IPS-NIHi11 (cell line): ENCODE measurements at places on chromosomes 3 and 15.

DNA sequence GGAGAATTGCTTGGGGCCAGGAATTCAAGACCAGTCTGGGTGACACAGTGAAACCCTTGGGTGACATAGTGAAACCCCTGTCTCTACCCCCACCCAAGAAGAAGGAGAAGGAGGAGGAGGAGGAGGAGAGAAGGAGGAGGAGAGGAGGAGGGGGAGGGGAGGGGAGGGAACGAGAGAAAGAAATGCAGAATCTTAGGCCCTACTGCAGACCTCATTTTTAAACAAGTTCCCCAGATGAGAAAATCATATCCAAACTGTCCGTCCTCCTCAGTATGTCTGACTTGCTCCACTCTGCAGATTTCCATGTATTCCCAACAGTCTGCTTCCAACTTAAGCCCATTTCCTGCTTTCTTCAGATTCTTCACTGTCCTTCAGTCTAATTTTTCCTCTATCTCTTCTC, 63.9 kb upstream of the NUDT16 start:
- no peak for DNase-seq

DNA sequence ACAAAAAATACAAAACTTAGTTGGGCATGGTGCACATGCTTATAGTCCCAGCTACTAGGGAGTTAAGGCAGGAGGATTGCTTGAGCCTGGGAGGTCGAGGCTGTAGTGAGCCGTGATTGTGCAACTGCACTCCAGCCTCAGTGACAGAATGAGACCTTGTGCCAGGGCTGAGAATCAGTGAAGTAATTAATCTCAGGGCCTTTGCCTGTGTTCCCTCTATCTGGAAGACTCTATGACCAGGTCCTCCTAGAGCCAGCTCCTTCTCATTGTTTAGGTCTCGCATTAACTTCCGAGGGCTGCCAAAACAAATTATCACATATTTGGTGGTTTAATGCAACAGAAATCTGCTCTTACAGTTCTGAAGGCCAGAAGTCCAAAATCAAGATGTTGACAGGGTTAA, 41.4 kb upstream of the FLNB start:
- DNase-seq, result no peak

GRCh38 chr15:67880651-67881182, 40.9 kb upstream of the RNU6-1 start:
- DNase-seq, result no peak

- DNase-seq, result no peak
Measured at GRCh38 chr15:51277101-51277500, 61.3 kb downstream of the CYP19A1 start.

GRCh38 chr3:168615493-168616020, 519.8 kb upstream of the GOLIM4 start:
- no peak for DNase-seq

DNA sequence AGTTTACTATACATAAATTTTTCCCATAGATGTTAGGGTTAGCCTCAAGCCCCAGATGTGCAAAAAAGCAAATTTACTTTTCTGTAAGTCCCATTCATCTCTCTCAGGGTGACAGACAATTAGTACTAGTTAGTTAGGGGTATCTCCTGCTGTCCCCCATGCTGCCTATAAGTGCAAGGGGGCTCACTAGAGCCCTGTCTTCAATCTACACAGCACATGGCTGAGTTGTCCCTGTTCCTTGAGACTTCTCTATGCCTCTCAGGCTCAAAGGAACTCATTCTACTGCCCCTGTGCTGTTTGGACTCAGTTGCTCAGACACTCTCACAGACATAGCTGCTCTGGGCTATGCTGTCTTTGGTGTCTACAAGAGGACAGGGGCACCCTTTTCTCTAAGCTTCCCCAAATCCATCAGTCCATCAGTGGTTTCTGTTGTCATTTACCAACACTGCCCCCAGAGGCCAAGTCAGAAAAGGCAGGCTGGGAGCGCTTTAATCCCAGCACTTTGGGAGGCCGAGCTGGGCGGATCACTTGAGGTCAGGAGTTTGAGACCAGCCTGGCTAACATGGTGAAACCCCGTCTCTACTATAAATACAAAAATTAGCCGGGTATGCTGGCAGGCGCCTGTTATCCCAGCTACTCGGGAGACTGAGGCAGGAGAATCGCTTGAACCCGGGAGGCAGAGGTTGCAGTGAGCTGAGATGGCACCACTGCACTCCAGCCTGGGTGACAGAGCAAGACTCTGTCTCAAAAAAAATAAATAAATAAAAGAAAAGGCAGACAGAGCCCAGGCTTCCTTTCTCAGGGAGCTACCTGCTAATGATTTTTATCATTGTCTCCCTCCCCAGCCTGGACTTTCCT, 31.4 kb upstream of the PRTG start:
- peak; percentile 67 for DNase-seq

- no peak for DNase-seq
Measured at GRCh38 chr3:143271136-143271535, 151.6 kb downstream of the CHST2 start.

- DNase-seq, result no peak
Measured at GRCh38 chr3:80408030-80408721, 640.4 kb upstream of the ROBO1 start.

DNA sequence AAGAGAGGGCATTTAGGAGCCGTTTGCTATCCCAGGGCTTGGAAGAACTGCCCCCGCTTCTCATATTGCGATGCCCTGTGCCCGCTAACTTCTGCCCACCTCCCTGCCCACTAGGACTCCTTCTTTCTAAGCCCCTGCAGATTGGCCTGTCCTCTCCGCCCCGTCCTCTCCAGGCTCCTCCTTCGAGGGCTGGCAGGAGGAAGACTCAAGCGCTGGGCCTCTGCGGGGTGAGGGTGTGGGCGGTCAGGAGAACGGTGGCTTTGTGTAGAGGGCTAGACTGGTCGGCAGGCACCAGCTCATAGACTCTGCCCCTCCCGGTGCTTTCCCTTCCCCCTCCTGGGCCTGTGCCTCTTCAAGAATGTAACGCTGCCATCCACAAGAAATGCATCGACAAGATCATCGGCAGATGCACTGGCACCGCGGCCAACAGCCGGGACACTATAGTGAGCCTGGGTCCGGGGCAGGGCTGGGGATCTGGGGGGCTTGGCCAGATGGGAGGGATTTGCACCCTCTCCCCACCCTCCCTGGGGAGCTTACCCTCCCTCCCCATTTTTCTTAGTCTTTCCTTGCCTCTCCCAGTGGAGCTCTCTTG, 21.9 kb downstream of the PRKCD start:
- peak; percentile 52 for DNase-seq

- no peak for DNase-seq
Measured at GRCh38 chr3:99218468-99218867, 317.0 kb upstream of the DCBLD2 start.

GRCh38 chr15:93706495-93707292, 524.7 kb upstream of the MCTP2 start:
- no peak for DNase-seq
